ENCODE measurements at places on chromosomes 12 and 14.

GRCh38 chr12:27711967-27712366 is 1.3 kb downstream of the MRPS35 start:
- no peak for DNase-seq

DNA sequence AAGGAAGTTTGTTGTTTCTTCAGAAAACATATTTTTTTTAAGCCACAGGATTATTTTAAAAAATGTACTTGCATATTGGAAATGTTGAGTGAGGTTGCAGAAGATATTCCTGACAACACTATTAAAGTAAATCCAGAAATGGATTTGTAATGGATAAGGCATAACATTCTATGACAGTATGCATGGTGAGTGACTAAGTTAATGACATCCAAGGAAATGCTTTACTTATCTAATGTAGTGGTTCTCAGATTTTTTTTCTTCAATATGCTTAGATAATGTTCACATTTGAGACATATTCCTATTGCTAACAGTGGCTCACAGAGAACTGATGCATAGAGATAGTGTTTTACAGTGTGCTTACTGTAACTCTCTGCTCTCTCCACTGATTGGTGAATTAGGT is 49.4 kb downstream of the ZDHHC17 start:
- DNase-seq: no peak

GRCh38 chr14:70278281-70278680 is 81.2 kb downstream of the COX16 start:
- no peak for DNase-seq

DNA sequence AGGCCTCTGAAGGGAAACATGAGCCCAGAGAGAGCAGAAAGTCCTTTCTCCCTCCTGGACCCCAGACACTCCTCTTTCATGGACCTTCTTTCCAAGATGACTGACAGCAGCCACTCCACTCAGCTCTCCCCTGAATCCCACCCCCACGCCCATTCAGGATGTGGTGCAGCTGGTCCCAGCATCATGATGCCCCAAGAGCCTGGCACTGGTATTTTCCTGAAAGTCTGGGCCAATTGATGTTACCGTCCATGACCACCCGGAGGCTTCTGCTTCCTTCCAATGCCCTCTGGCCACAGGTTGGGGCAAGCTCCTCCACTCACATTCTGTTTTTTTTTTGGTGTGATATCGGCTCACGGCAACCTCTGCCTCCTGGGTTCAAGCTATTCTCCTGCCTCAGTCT is 112.6 kb downstream of the CALM1 start:
- no peak for DNase-seq

DNA sequence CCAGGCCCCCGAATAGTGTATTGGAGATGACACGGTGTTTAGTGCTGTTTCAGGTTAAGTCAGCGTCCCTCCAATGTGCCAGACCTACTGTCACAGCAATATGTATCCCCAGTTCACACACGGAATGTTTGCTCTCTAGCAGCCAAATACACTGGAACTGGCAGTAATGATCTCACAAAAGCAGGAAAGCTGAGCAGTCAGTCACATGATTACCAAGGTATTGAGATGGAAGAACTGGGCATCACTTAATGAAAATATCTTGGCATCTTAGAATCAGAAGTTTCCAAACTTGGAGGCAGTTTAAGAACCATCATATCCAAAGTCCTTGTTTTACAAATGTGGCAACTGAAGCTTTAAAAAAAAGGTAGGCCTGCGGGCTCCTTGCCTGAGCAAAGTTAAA is 23.3 kb downstream of the NINJ2 start:
- no peak for DNase-seq

DNA sequence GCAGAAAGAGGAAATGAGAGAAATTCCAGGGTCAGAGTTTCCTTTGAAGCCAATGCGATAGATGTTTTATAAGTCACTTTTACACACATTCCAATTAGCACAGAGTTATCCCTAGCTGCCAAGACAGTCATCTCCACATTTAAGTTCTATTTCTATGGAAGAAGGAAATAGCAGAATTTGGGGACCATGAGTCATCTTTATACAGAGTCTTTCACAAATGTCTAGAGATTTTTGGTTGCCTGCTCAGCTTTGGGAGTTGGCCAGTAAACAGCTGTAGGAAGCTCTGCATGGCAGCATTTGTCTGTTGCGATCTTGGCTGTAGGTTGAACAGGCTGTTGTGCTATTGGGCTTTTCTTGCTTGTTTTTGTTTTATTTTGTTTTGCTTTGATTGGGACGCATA is 884.3 kb downstream of the GALC start:
- DNase-seq: no peak

DNA sequence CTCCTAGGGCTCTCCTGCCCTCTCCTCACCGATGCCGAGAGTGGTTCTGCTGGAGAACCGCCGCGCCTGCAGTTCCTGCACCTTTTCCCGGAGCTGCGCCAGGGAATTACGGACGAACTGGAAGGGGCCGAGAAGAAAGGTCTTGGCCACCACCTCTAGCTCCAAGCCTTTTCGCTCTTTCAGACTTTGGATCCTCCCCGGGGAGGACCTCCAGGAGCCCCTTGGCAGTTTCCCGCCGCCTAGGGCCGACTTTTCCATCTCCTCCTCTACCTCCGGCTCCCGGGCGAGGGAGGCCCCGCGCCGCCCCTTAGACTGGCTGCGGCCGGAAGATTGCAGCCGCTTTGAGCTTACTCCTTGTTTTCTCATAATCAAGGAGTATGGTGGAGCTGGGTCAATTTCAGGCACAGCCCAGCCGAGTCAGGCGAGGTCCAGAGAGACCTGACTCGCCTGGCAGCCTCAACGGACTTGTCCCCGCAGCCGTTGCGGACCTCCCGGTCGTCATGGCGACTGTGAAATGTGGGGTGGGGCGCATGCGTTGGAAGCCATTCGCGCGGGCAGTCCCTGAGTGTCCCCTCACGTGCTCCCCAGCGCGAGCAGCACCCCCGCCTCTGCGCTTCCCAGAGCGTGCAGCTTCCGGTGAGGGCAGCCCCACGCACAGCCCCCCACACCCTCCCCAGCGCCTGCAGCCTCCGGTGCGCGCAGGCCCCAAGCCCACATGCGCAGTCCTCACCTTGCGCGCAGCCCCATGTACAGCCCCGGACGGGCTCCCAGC is at the start of gene DPY19L2:
Gene DPY19L2 (minus strand): TSS at position 466 of the 772 bp plus-strand sequence. CDS start 100 bp downstream, at position 366.
- DNase-seq: no peak

DNA sequence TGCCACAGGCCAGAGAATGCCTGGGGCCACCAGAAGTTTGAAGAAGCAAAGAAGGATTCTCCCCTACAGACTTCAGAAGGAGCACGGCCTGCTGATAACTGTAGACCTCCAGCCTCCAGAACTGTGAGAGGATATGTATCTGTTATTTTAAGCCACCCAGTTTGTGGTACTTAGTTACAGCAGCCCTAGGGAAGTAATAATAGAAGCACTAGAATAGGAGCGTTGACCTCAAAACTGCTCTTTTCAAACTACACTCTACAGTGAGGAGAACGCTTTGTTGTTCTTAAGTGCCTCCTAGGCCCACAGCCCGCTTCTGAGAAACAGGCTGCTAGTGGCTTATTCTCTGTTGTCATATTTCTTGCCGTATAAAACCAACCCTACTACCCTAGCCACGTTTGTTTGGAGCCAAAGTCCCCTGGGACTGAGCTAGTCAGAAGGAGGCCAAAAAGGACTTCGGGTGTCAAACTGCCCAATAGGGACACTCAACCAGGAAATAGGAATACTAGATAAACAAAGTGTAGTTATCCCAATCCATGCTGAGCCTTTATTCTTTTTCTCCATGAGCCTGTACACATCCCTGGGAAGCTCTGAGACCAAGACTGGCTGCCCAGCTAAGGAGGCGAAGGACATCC is 38.5 kb upstream of the FRS2 start:
- DNase-seq: no peak

DNA sequence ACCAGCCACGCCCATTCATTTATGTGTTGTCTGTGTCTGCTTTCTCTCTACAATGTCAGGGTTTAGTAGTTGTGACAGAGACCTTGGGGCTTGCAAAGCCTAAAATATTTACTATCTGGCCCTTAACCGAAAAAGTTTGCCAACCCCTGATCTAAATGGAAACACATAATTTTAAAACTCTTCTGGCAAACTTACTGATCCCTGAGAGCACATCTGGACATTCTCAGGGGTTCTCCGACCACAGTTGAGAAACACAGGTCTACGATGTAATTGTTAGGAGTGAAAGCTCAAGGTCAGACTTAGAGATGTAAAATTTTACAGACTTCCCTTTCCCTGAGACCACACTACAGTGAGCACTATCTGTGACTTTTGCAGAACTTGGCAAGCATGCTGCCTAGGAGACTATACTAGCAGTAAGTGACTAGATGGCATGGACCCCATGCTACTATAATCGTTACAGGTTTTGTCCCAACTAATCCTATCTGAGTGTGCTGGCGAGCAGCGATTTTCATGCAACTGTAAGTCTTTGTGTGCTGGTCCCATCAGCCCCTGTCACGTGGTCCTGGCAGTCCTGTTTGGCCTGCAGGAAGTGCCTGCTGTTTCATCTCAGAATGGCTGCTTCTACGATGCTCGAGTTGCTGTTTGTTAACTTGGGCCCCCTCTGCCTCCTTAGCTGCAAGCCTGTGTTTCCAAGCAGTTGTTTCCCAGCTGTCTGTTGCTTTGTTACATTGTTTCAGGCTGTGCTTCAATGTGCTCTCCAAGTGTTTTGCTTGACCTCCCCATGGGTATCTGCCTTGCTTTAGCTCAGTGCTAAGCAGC is 21.6 kb downstream of the TMTC2 start:
- DNase-seq: no peak

DNA sequence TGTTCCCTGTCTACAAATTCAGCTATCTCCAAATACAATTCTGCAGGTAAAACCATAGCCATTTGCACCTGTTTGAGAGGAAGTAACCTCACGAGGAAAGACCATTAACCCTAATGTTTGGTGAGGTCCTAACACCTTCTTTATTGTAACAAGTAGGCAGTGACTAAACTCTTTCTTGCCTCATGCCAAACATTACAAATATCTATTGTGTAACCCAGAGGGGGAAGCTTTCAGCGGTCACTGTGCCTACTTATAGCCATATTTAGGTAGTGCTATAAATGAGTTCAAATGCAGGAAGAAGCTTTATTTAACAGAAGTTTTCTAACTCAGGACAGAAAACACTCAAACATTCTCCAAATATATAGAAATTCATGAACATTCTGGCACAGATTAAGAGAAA is 252.7 kb downstream of the LRFN5 start:
- no peak for DNase-seq

GRCh38 chr12:109273354-109273753 is 35.7 kb downstream of the FOXN4 start:
- no peak for DNase-seq

- no peak for DNase-seq
Measured at GRCh38 chr12:98551787-98552186, 36.4 kb downstream of the TMPO start.

DNA sequence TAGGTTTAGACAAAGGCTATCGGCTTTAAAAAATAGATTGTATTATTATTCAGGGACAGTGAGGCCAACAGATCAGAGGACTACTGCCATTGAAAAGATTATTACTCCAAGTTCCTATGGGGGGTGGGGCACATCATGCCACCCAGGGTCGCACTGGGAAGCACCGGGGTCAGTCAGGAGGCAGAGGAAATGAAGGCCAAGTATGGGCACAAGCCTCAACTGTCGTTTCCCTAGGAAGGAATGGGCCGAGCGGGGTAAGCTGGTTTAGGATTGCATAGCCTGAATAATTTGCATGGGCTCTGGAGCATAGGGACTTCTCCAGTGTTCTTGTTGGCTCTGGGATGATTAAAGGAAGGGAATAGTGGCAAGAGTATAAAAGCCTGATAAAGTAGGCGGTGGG is 205.3 kb downstream of the NOVA1 start:
- no peak for DNase-seq

DNA sequence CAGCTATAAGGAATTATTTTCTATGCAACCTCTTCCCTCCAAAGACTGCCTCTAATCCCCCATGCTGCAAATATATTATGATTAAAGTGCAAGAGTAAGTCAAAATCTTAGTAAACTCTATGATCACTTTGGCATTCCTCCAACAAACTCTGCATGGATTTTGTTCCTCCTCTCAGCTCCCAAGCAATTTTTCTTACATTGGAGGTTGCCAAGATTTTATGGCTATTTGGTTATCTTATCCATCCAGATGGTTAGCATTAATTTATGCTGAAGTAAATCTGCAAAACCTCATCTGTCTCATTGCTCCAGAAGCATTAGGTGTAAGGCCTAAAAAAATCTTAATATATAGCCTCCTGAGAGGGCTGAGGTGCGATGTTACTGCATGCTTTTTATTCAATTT is 228.1 kb downstream of the CHST11 start:
- DNase-seq: no peak

DNA sequence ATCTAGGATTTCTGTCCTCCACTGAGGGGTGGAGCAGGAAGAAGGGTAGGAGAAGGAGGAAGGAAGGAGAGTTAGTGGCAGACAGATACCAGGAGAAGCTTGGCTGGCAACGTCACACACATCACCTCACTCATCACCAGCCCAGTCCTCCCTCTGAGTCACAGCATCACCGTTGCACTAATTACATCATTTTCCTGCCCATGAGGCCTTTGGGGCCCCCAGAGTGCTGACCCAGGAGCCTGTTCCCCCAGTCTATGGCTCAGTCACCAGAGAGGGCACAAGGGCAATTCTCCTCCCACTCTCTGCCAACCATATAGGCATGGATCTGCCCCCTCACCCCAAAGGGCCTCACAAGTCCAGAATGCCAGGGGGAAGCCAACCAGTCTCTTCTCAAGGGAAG is 4.6 kb downstream of the RND1 start:
- no peak for DNase-seq

DNA sequence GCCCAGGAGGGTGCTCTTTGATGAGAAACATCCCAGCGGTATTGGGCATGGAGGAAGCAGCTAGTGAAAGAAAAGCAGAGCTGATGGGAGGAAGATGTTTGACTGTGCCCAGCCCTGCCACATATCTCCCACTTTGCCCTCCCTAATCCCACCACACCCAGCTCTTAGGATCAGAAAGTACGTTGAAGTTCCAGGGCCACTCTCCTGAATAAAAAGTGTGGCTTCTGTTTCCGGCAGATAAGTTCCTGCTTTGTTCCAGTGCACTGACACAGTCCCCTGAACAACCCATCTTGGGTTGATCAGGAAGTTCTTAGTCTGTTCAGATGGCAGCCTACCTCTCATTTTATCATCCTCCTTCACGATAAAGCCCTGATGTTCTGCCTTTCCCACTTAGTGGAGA is 16.5 kb downstream of the TPCN1 start:
- no peak for DNase-seq

DNA sequence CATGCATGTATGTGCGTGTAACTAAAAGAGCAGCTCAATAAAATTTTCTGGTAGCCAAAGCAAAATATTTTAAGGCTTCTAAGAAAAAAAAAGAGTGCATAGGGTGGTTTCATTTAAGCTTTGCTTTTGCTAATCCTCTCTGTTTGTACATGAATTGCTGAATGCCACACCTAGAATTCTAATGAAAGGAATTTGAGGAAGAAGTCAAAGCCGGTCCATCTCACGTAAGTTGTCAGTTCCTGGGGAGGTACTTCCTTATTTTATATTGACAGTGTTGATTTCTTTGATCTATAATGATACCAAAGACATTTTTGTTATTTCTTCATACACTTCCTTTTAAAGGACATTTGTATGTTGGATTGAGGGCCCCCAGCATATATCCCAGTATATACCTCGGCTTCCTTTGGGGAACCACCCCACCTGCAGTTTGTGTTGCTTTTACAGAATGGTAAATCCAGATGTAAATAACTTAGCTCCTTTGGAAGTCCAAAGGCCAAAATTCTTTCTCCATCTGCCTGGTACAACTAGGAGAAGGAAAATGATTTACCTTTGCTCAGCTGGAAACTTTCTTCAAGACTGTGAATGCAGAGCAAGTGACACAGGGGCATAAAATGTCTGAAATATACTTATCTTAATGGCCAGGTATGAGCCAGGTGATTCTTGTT is 420.9 kb upstream of the ATP2B1 start:
- DNase-seq: no peak

- DNase-seq: no peak
Measured at GRCh38 chr12:117216686-117217085, 26.4 kb upstream of the FBXO21 start.
